ENCODE measurements at places on chromosomes 16 and 17.

- no peak for DNase-seq
Observed at GRCh38 chr17:68734187-68734900, 133.2 kb upstream of the FAM20A start.

- DNase-seq: no peak
Observed at GRCh38 chr16:278863-279366, 1.5 kb upstream of the ARHGDIG start.

DNA sequence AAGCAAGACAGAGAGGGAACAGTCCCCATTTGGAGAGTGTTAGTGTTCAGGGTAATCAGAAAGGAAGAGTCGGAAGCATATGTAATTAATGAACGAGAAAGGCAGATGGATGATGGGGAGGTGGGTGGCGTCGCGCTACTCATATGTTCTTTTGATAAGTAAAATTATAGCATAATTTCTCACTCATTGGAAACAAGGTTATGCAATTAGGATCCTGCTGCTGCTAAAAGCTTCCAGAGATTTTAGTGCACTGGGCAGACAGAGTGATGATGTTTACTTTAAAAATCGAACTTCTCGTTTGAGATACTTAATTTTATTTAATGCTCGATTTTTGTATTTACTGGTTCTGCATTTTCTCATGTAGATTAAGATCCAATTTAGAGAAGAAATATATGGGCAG is 96.2 kb downstream of the PRKCA start:
- DNase-seq: no peak

GRCh38 chr16:47687694-47688093 is 226.6 kb downstream of the PHKB start:
- no peak for DNase-seq

DNA sequence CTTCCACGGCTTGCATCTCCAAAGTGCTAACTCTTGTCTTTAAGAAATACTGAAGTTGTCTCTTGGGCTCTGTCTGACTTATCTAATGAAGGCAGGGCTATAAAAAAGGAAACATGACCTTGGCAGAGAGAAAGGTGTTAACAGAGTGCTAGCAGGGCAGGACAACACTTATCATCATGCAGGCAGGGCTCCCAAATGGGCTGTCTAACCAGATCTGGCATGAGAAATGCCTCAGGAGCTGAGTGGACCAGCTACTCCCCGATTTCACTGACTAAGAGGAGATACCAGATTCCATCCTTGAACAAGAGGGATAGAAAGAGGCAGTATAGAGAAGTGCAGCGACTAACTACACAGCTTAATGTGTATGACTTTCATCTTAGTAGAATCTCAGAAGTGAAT is 32.6 kb downstream of the PMP22 start:
- DNase-seq: no peak

- no peak for DNase-seq
Observed at GRCh38 chr16:81723098-81723723, 55.9 kb upstream of the PLCG2 start.

GRCh38 chr17:47682138-47682537 is 11.8 kb upstream of the TBKBP1 start:
- DNase-seq: no peak

DNA sequence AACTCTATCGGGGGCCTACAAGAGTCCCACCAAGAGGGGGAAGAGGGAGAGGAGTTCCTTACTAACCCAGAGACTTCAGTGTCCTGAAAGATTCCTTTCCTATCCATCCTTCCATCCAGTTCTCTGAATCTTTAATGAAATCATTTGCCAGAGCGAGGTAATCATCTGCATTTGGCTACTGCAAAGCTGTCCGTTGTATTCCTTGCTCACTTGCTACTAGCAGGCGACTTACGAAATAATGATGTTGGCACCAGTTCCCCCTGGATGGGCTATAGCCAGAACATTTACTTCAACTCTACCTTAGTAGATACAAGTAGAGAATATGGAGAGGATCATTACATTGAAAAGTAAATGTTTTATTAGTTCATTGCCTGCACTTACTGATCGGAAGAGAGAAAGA is 70.0 kb downstream of the CDK12 start:
- no peak for DNase-seq

GRCh38 chr17:71107136-71107535 is 937.8 kb downstream of the KCNJ2 start:
- no peak for DNase-seq

DNA sequence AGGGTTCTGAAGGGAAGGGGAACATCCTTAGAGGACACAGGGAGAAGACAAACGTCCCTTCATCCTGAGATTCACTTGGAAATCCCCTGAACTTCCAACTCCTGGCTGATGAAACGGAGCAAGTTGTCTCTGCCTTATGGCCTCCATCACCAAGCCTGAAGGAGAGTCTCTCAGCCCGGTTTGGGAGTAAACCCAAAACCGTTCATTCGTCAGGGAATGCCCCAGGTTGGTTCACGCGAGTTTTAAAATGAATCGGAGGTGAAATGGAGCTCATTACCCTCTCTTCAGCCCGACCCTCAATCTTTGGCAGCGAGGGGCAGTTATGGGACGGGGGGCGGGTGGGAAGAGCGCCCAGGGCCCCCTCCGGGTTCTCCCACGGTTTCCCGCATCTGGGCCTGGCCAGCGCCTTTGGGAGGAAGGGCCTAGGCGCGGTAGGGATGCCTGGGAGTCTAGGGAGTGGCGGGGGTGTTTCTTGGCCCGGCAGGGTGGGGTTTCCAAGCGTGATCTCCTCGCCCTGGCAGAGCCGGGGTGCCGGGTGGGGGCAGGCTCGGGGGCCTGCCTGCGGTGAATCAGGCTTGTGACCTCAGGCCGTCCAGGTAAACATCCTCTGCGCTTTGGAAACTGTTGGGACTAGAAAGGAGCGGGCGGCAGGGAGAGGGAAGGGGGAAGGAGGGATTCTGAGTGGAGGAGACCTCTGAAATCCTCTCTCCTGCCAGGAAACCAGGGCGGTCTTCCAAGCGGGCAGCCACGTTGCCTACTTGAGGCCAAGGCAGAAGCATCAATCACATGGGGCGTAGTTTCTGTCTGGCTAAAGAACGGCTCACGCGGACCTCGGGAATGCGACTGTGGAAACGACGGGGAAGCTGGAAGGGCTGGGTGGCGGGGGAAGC is 24.1 kb upstream of the HOXB13 start:
- no peak for DNase-seq

- no peak for DNase-seq
Observed at GRCh38 chr17:66383333-66383732, 80.9 kb downstream of the PRKCA start.

GRCh38 chr17:63498626-63499195 is 21.9 kb downstream of the ACE start:
- no peak for DNase-seq

DNA sequence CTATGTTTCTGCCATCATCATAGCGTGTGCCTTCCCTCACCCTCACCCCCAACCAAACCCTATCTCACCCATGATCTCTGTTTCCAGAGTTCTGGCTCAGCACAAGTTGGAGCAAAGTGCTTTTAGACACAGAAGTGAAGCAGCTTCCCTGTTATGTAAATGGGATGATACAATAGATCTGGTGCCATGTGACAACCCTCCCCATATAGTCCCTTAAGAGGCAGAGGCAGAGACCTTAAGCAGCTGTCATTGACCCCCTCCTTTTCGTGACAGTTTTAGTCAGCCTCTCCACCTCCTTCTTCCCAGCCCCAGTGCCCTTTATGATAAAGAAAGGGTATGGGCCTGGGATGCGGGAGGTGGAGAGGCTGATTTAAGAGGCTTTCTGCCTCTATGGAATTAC is 40.3 kb upstream of the MED13 start:
- no peak for DNase-seq

DNA sequence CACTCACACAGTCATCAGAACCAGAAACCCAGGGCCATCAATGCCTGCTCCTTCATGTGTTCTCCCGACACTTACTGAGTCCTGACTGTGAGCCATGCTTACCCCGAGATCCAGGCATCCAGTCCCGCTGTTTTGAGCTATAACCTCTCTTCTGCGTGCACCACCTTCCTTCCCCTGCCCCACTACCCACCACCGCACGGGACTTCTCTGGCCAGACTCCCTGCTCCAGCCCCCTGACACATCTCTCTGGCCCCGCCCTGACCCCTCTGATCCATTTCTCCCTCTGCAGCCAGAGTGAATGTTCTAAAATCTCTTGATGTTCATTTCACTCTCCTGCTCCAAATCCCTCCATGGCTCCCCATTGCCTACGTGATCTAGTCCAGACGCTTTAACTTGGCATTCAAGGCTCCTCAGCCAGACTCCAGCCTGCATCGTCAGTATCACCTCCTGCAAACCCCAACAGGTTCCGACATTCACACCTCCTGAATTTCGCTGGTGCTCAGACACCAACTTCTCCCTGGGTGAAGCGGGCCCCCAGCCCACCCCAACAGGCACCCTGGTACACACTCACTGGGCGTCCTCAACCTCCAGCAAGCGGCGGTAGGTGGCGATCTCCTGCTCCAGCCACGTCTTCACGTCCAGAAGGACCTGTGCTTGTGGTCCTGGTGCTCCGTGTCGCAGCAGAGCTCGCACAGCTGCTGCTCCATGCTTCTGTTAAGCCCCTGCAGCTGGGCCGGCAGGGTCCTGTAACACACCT is 3.1 kb upstream of the KRT17 start:
- DNase-seq: no peak

GRCh38 chr17:2070241-2071023 is 15.5 kb downstream of the HIC1 start:
- no peak for DNase-seq

DNA sequence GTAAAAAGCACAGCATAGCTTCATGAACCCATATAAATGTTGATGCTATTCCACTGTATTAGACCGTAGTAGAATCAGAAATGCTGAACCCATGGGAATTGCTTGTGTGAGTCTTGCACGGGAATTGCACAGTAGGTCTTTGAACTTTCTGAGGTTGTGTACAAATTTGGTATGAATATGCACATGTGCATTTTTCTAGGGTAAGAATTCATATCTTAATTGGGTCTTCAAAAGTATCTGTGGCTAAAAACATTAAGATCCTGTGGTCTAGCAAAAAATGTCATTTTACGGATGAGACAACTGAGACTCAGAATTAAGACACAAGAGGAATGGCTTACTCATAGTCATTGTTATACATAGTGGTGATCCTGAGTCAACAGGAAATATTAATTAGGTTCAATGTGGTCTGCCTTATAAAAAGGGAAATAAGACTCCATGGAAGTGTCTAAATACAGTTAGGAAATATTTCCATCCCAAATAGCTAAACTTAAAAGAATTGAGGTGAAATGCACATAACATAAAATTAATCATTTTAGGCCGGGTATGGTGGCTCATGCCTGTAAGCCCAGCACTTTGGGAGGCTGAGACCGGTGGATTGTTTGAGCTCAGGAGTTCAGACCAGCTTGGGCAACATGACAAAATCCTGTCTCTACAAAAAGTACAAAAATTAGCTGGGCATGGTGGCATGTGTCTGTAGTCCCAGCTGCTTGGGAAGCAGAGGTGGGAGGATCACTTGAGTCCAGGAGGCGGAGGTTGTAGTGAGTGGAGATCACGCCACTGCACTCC is 22.8 kb downstream of the TAOK1 start:
- DNase-seq: no peak

- DNase-seq: no peak
Observed at GRCh38 chr17:73773702-73774101, 129.5 kb upstream of the SDK2 start.

GRCh38 chr16:72317446-72317845 is 145.5 kb upstream of the PMFBP1 start:
- DNase-seq: no peak

- DNase-seq: no peak
Observed at GRCh38 chr16:66486773-66487579, 59.9 kb downstream of the BEAN1 start.

DNA sequence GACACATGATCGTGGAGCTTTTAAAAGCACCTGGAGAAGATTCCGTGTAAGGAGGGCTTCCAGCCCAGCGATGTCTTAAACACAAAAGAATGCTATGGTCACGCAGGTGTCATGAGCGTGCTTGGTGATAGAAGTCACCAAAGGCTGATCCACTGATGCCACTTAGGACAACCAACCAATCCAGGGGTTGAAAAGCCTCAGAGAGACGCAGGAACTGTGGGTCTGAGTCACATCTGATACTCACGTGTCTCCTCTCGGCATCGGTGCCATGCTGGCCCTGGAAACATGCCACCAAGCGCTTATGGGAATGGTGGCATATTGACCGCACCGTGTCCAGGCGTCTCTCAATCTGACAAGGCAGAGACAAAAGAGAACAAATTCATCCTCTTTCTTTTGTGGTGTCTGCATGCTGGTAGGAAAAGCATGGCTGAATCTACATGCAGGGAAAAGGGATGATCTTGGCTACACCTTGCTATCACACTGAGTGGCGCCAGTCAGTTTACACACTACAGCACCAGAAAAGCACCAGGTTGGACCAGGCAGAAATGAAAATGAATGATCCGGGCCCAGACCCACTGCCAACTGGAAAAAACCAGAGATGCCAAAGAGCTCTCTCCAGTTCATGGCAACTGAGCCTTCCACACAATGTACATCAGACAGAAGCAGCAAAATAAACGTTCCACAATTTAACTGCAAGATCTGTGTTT is 38.0 kb downstream of the ARHGAP17 start:
- DNase-seq: no peak

DNA sequence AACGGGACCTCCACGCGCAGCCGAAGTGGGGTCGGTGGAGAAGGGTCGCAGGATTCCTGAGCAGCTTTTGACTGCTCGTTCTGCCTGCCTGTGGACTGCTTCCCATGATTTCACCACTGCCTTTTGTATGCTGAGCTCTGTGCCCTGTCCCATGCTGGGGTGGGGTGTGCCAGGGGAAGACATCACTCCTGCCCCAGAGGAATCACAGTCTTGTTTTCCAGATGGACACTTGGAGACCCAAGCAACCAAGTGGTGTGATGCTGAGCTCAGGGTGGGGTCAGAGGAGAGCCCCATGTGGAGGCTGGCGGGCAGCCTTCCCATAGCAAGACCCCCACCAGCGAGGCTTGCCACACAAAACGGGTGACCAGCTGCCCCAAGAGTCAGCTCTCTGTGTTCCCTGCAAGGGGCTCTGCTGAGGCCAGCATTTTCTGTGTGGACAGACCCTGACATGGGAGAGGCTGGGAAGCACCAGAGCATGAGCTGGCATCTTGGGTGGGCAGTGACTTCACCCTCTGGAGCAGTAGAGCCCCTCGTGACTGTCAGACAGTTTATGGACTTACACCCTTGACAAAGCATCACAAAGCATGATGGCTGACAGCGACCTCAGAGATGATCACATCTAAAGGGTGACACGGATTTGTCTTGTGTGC is 111.9 kb downstream of the GNAO1 start:
- no peak for DNase-seq

- DNase-seq: no peak
Observed at GRCh38 chr17:4766201-4766600, 5.5 kb upstream of the TM4SF5 start.
